BJ (cell line): ENCODE measurements at places on chromosomes 3 and 15.

- DNase-seq, result no peak
Observed at GRCh38 chr3:171347301-171348039, 112.7 kb downstream of the TNIK start.

DNA sequence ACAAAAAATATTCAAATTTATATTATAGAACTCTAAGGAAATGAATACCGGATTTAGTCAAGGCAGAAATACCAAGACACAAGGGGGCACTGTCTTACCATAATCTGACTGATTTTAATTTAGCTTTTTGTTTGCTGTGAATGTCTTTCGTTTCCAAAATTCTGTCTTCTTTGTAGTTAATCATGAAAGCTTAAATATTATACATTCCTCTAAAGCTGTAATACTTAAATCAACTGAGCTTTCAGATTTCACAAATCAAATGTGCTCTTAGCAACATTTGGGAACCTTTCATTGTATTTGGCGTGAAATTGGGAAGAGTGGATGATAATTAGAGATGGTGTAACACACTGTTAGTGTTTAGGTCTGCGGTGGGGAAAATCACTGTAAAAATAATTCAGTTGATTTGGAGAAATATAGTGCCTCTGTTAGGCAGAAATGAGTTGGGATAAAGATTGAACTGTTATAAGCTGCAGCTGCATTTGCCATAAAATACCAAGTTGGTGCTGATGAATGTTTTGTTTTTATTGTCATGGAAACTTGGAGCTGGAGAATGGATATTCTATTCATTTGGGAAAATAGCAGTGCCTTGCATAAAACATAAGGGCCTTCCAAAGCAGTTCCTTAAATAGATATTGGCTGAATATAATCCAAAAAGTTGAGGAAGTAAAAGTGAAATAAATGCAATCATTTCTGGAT lies 228.2 kb downstream of the TCF12 start:
- DNase-seq, result no peak

GRCh38 chr3:155367506-155367905 lies 74.0 kb upstream of the STRIT1 start:
- DNase-seq, result no peak

- DNase-seq, result no peak
Observed at GRCh38 chr3:118244761-118245160, 789.9 kb downstream of the IGSF11 start.

- DNase-seq, result no peak
Observed at GRCh38 chr3:64254443-64254842, 29.2 kb upstream of the PRICKLE2 start.

DNA sequence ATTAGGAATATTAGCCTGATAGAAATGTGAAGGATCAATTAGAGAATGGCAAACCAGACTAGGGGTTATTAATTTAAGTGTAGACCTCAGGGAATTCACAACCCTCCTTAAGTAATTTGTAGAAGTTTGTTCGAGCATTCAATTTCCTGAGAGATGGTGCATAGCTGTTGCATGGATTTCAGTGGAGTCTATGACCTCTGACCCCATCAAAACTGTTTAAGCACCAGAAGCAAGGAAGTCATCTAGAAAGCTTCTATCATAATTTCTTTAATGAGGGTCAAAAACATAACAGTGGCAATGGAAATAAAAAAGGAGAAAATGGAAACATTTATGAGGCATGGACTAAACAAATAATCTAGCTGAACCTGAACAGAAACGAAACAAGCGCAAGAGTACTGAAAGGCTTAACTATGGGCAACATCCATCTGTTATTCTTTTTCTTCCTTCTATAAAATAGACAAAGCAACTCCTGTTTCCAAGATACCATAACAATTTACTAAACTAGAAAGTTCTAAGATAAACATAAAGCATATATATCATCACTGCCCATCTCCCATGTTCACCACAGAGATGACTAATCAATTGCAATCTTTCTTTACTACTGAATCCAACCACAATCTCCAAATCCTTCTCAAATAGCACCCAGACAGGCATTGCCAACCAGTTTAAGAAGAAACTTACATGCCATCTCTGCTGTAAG lies 151.4 kb downstream of the THRB start:
- DNase-seq, result no peak

- DNase-seq, result no peak
Observed at GRCh38 chr3:70914862-70915261, 602.4 kb upstream of the MDFIC2 start.

GRCh38 chr3:118304557-118304956 lies 730.1 kb downstream of the IGSF11 start:
- no peak for DNase-seq

DNA sequence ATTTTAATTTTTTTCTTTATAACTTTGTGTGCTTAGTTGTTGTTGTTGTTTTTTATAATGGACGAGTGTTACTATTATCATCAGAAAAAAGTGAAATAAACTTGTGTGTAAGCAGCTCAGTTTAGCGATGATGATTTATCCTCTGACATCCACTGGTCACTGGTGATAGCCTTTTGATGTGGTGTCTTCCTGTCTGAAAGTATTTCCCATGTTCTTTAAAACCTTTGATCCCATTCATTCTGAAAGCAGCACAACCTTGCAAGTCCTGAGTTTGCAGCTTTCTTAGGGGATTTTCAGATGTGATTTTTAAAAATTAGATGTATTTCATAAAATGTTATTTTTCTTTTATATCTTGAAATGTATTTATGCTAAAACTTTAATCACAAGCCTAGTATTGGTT lies 85.9 kb upstream of the ZPLD1 start:
- DNase-seq, result no peak

DNA sequence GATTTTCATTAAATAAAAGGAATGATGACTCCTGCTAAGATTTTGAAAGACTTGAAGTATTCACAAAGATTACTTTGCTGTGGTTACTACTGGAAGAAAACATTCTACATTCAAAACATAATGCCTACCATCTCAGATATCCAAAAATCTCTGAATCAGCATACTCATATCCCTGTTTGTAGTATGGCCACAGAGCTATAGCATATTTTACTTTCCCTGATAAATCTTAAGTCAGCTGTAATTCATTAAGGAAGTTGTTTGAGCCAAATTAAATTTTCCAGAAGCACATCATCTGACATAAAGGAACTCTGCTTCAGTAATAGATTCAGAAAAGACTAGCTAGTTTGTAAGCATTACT lies 942.0 kb downstream of the ROBO1 start:
- no peak for DNase-seq

- DNase-seq, result no peak
Observed at GRCh38 chr3:11323813-11324212, 51.6 kb downstream of the ATG7 start.

GRCh38 chr3:79810092-79810491 lies 42.3 kb upstream of the ROBO1 start:
- DNase-seq, result no peak

DNA sequence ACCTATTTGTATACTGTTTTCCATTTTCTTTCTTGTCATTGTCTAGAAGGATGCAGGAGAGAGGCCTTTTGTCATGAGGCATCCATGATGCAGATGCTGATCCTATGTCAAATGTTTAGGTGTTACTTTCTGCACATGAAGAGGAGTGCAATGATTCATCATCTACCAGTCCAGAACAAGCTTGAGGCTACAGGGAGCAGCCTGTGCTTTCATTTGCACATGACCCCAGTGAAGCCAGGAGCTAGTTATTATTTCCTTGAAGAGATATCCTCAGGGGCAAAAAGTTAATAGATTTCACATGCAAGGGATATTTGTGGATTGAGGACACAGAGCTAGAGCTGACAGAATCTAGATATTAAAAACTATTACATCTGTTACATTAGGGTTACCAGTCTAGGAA lies 204.4 kb upstream of the TGFBR2 start:
- DNase-seq, result peak; percentile 26
